ENCODE measurements at places on chromosomes 16 and 17.

DNA sequence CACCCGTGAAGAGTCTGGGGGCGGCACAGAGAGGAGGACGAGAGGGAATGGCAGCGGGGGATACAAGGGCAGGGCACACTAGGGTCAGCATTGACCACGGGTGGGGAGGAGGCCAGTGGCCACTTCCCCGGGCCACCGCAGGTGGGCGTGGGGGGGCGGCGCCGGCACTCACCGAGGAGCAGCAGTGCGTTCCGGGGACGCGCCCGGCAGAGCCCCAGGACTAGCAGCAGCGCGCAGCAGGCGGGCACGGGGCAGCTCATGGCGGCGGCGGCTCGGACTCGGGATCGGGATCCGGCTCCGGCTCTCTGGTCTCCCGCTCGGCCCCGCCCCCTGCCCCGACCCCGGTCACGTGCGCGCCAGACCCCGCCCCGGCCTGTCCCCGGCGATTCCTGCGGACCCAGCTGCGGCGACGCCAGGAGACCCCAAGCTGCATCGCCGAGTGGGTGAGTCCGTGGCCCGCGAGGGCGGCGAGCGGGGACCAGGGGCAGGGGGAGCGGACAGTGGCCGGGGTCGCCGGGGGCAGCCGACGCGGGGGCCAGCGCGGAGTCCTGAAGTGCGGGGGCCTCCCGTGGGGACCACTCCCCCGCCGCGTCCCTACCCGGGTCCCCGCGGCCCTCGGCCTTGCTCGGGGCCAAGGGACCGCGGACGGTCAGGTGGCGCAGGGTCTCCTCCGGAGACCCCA is at the start of the genes SGSH and SLC26A11:
Gene SGSH, minus strand, starts transcription at position 280 of the 682 bp plus-strand sequence. Its CDS starts 20 bp downstream, at position 260.
Gene SLC26A11, plus strand, starts transcription at position 374 of the 682 bp plus-strand sequence. CDS start 1,134 bp downstream, outside the sequence.
- DNase-seq: peak; percentile 98

GRCh38 chr17:81508639-81509206 is 3.9 kb downstream of the ACTG1 start:
- DNase-seq: no peak

- DNase-seq: no peak
These were observed 87.0 kb downstream of the GNAO1 start for GRCh38 chr16:56278196-56278855.

DNA sequence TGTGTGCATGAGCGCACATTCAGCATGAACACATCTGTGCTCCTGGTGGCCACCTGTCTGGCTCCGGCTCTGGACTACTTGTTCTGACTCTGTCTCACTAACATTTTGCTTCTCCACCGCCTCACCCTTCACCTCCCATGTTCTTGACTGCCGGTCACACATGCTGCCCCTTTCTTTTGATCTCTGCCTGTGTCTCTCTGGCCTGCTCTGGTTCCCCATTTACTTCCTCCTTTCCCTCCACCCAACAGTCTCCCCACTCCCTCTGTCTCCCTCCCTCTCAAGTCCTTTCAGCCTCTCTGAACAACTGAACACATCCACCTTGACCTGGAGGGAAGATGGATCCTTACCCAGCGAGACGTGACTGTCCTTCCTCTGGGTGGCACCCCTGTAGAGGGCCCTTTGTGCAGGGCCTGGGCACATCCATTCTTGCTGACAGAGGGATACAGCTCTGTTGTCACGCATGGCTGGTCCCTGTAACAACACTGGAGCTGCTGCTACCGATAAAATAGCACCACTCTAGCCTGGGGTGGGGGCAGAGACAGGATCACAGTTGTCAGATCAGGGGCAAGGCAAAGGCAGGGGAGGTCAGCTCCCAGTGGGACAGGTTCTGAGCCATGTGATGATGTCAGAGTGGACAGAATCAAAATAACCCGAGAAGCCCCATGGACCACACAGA is 11.0 kb downstream of the ZSCAN32 start:
- DNase-seq: no peak

GRCh38 chr17:14772776-14773175 is 471.9 kb downstream of the HS3ST3B1 start:
- no peak for DNase-seq
